ENCODE measurements at places on chromosomes 12 and 14.

DNA sequence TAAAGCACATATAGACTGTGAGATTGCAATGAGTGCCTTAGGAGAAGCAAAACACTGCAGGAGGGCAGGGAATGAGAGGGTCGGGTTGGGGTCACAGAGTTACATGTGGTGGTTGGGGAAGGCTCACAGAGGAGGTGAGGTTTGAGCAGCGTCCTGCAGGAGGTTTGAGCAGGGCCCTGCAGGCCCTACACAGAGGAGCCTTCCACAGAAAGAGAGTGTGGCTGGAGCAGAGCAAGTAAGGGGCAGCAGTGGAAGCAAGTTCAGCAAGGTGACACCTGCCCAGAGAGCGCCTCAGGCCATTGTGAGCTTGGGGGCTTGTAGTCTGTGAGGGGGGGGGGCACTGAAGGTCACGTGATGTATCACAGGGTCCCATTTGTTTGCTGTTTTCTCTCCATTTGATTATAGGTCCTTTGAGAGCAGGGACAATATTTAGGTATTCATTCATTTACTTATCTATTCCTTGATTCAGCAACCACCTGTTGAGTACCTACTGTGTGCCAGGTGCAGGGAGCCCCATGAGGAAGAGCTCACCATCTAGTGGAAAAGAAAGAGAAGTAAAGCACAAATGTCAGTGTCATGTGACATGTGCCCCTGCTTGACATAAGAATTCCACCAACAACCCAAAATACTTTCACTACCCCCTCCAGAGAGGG is 56.6 kb downstream of the GALNT16 start:
- DNase-seq = no peak

DNA sequence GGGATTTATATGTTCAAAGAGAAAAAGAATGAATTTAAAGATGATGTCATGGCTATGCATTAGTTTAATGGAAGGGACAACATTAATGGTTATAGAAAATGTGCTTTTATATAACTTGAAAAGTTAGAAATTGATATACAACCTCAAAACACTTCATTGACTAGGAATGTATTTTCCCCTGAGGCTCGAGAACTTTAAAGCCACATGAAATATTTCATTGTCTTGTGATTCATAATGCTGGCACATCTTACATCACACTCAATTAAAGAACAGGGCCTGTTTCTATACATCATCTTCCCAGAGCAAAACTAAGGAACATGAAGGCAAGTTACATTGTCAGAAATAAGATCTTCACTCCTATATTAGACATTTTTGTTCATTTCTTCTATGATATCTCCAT is 35.2 kb upstream of the PAWR start:
- DNase-seq = no peak

- no peak for DNase-seq
Observed at GRCh38 chr12:102059343-102059742, 2.4 kb downstream of the WASHC3 start.

DNA sequence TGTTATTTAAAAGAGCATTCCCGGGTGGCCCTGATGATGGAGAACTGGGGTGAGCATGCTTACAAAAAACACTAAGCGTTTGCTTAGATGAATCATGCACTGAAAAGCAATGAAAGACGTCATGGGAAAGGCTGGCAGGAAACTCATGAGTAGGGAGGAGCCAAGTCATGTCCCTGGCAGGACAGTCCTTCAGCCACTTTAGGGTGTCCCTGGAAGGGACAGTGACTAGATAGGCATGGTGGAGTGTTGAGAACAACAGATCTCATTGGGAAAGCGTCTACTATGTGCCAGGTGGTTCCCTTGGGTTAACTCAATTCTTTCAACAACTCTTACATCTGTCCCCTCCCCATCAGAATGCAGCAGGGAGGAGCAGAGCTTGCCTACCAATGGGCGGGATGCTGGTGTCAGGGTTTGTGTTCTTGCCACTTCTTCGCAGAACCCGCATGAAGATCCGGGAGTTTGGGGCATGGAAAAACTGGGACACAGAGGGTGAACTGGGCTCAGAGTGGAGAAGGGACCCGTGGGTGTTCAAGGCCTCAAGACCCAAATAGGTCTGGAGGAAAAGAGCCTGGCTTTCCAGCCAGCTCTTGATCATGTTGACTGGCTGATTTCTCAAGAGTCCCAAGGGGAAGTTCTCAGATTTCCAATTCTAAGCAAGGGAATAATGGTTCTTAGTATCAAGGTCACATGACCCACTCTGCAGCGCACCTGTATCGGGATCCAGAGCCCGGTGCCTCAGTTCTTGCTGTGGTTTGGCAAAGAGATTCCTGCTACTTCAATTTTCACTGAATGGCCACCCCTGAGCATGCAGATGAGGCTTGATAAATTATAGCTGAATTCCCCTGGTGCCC is 653.9 kb upstream of the TBX3 start:
- DNase-seq = no peak

DNA sequence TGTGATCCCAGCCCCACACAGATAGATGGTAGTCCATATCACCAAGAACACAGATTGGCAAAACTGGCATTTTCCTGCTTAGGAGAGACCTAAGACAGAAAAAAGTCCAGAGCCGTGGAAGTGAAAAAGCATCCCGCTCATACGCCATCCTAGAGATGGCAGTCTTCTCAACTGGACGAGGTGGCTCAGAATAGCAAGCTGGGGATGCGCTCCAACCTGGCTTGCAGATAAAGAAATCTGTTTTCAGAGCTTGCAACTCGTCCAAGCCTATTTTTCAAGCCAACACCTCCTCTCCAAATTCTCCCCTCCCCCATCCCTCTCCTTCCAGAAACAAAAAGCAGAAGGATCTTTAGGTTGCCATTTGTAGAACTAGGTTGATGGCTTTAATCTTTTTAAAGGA is 74.3 kb upstream of the OTX2 start:
- no peak for DNase-seq

DNA sequence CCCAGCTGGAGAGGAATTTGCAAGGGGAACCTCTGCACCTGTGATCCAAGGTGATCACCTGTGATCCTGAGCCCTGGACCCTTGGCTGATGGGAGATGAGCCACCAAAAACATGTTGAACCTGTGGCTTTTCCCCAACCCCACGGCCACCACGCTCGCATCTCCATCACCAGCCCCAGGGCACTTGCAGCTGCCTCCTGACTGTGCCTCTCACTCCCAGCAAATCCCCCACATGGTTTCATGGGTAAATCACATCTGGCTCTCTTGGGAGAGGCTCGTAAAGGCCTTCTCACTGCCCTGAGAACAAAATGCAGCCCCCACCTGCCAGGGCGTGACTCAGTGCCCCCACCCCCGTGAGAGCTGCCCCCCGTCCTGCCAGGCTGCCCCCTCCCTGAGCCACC is 76.0 kb downstream of the RFLNA start:
- DNase-seq = no peak

GRCh38 chr14:23357261-23357660 is 4.6 kb upstream of the SLC22A17 start:
- no peak for DNase-seq

- no peak for DNase-seq
Observed at GRCh38 chr12:46664761-46665287, 161.0 kb downstream of the SLC38A4 start.

DNA sequence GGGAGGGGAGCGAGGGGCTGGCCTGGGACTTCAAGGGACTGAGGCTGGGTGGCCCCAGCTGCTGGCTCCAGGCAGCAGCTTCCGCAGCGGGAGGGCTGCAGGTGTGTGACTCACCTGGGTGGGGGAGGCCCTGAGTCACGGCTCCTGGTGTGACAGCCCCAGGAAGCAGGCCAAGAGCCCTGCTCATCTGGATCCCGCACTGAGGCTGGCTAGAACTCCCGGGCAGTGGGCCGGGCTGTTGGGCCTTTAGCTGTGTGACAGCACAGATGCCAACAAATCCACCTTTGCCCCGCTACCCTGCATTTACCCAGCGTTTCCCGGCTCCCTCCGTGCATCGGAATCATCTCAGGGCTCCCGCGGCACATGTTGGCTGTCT is 180.0 kb upstream of the PRMT8 start:
- DNase-seq = no peak

- peak; percentile 52 for DNase-seq
Observed at GRCh38 chr14:51448831-51449670, 202.7 kb upstream of the FRMD6 start.

DNA sequence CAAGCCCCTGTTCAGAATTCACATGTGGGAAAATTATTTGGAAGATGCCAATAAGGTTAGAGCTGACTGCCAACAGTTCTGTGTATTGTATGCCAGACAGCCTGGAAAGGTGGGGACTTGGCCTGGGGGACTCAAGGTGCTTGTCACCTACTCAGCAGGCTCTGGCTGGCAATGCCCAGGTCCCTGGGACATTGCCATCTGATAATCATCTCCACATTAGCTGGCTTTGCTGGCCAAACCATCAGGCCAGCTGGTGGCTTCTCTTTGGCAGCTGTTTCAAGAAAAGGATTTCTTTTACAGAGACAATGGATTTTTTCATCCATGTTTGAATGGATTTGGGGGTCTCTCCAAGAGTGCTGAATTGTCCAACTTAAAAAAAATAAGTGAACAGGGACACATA is 165.2 kb downstream of the BRMS1L start:
- no peak for DNase-seq

GRCh38 chr12:51846911-51847642 is 1.4 kb downstream of the FIGNL2 start:
- peak; percentile 72 for DNase-seq

DNA sequence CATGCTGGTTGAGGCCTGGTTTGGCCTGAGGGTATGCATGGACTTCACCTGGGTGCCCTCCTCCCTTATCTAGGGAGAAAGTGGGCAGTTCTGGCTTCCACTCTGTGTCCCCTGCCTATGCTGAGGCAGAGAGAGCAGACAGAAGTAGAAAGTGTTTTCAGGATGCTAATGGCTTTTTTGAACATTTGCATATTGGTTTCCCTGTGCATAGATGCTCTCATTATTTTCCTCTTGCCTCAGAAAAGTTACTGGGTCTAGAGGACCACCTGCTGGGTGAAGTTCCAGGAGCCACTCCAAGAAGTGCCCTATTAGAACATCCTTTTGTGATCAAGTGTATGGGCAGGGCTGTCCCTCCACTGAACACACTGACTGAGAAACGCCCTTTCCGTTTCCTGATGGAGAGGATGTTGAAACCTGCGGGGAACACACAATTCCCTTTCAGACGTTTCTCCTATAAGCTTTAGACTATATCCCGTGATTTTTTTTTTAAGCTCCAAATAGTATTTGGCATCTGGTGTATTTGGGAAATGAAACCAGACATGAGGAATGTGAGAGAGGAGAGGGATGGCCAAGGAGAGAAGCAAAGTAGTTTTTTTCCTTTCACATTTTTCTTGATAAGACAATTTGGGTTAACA is 66.6 kb downstream of the DAAM1 start:
- no peak for DNase-seq

- peak; percentile 27 for DNase-seq
Observed at GRCh38 chr14:47917344-47917954, 242.0 kb upstream of the MDGA2 start.

DNA sequence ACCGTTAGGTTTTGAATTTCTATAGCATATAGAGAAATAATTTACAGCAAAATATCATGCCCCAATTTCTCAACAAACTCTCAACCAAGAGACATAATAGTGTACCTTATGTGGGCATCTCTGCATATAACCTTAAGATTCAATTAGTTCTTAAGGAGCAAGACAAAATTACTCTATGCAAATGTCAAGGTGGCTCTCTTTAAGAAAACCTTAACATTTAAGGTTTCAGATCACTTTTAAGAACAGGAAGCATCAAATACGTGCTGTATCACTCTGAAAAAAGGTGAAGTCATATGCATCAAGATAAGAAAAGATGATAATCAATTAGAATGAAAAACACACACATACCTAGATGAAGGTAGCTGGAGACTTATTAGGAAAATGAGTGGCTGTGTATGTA is 728.0 kb downstream of the FLRT2 start:
- DNase-seq = no peak

DNA sequence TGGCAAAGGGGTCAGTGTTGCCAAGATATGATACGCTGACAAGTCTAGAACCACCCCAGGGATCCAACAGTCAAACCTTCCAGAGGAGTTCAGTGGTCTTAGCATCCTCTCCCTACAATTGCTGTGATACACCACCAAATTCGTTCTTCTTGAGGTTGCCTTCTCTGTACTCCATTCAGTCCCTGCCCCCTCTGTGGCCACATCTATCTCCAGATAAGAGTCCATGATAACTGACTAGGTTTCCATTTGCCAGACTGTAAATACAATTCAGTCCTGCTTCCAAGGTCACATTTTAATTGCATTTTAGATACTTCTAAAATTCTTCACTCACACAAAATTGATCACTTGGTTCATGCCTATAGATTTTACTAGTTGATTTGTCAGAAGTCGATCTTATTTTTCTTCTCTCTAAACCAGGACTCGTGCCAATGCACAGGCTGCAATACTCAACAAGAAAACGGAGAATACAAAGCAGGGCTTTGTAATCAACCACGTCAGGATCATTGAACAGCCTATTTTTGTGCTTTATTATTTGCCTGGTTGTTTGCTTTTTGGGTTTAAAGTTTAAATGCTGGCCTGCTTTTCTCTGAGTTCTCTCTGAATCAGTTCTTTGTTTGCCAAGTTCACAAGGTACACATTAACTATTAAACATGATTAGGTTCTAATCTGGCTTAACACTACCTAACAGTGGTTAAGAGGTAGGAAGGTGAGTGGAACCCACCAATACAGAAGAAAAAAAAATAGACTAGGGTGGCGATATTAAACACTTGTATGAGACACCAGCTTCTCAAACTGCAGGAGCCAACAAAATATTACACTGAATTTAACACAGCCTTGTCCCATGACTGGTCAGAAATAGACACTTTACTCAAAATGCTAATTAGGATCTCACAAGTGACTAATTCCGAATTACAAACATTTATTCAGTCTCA is 5.3 kb upstream of the TSPAN8 start:
- DNase-seq = no peak

GRCh38 chr14:100564512-100564911 is 22.7 kb downstream of the BEGAIN start:
- no peak for DNase-seq

All from D341Med (cell line).